ENCODE measurements at places on chromosomes 4 and X. TPM values are rescaled to one million over a fixed set of nuclear protein-coding genes. Genes with fewer than 3 reads are reported as not detected.

The BEX3 gene
- total RNA-seq, result 208 TPM

DNA sequence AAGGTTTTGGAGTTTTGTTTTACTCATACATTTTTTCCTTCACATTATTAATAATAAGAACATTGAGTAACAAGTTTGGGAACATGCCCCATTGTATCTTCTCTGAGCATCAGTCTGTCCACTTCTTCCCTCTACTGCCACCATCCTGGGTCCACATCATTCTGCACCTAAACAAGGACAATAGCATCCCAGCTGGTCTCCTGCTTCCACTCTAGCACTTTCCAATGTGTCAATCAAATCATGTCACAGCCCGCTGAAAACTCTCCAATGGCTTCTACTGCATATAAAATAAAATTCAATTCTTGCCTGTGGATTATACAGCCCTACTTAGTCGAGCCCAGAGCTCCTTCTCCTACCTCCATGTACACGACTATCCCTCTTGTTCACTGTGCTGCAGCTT lies 66.8 kb upstream of the RBPJ start:
- DNase-seq, result no peak

- DNase-seq, result no peak
Observed at GRCh38 chr4:134952305-134952704, 750.7 kb upstream of the PABPC4L start.

GRCh38 chr4:183733181-183733580 lies 74.1 kb downstream of the TRAPPC11 start:
- no peak for DNase-seq

GRCh38 chr4:8378101-8378724 lies 62.3 kb downstream of the ACOX3 start:
- no peak for DNase-seq

The ZNF330 gene
- 25.8 TPM for total RNA-seq

DNA sequence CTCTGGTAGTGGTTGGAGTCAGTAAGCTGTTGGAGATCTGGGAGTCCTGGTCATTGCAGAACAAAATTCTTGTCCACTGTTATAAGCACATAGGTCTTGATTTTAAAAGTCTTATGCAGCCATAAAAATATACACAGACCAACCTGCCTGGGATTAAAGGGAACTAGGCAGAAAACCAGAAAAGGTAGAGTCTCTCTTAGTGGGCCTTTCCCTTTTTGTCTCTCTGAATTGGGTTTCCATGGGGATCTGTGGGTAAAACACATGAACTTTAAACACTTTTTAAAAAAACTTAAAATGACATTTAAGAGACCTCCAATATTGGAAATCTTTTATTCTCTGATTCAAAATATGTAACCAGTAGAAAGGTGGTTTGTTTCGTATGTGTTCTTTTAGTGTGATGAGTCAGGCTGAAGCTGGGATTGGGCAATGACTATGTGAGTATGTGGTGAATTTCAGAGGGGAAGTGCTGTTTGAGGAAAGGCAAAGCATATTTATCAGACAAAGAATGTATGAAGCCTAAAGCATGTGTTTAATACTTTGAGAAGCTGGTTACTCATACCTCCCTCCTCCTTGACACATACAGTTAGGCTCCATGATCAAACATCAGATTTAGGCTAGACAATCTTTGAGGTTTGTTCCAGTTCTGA lies 29.6 kb downstream of the SLC16A2 start:
- DNase-seq, result peak; percentile 88

The EGF gene
- total RNA-seq, result 6.5 TPM

DNA sequence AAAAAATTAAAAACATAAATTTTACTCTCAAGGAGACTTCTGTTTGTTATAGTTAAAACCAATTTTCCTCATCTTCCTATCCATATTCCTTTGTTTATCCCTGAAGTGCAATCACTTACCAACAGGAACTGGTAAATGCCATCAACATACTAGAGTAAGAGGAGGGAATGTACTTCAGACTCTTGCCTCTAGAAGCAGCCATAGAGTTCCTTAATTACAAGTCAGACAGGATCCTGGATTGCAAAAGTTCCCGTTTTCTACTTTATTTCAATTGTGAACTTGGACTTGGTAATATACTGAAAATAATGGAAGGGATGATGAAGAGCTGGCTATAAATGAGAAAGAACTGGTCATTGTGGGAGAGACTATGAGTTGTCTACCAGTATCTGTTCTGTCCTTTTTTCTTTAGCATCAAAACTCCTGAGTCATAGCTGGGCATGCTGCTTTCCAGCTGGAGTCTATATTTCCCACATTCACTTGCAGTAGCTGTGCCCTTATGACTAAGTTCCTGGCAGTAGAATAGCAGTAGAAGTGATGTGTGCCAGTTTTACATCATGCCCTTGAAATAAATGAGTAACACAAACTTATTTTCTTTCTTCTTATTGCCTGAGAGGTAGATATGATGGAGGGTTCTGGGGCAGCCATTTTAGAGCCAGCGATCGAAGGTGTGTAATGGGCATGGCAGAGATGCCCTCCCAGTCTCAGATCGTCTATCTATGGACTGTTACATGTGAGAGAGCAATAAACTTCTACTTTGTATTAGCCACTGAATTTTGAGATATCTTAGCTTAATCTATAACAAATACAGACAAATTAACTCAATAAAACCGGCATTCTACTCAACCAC lies 26.8 kb upstream of the SPARCL1 start:
- DNase-seq, result peak; percentile 22

The PLS3 gene
- total RNA-seq, result 271 TPM

DNA sequence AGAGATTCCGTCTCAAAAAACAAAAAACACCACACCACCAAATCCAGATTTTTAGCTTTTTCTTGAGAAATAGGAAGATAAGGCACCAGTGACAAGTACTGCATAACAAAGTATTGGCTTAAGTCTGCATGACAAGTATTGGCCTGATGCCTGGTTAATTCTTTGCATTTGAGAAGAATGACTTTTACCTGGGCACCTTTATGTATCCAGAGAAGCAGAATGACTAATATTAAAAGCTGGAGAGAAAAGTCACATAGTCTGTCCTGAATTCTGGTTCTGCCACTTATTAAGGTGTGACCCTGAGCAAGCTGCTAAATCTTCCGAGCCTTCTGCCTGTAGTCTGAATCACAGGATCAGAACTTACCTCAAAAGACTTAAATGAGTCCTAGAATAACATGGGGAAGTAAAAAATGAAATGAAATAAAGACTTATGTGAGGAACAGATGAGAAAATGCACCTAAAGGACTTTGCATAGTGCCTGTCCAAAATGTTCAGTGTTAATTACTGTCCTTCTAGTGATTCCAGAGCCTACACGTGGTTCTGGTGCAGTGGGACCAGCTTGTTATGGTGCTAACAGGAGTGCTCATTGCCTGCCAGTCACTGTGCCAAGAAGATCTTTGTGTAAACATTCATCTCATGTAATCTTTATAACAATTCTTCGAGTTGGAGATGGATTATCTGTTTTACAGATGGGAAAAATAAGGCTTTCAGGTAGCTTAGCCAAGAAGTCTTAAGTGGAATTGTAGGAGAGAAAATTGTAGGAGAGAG lies 31.6 kb downstream of the UGDH start:
- DNase-seq, result no peak

- no peak for DNase-seq
Observed at GRCh38 chr4:121765971-121766538, 1.1 kb upstream of the SMIM43 start.

DNA sequence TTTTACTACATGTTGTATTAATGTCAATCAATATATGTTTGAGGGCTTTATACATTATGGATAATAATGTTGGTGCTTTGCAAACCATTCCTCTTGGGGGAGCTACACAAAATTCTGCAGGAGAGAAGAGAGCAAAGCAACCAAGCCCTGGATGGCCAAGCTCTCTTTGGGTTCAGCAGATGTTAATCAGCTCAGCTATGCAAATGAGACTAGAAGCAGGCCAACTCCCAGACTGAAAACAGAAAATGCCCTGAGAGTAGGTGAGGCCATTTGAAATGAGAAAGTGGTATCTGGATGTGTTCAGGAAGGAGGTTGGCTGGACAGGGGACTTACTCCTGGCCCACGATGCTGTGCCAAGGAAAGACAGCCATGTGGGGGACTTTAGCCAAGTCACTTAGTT lies 387.0 kb downstream of the BCOR start:
- DNase-seq, result no peak

The DUSP21 gene
- total RNA-seq, result not detected

DNA sequence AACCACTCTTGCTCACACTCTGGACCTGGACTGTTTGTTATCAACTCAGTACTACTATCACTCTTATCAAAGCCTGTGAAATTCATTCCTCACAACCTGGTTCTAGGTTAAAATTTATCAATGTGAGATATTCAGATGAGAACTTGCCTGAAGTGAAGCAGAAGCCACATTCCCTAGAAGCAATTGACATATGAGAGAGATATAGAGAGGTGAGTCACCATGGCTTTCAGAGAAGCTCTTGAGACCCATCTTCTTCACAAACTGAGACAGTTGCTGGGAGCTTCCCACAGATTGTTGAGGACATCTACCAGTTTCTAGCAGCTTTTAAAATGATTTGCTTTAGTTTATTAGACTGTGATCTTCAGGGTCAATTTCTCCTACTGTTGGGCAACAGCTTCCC lies 316.9 kb upstream of the TET2 start:
- no peak for DNase-seq

- no peak for DNase-seq
Observed at GRCh38 chrX:137052643-137053235, 18.9 kb upstream of the GPR101 start.

The SLC6A8 gene
- 12.2 TPM for total RNA-seq

The NIPAL1 gene
- 1.6 TPM for total RNA-seq

DNA sequence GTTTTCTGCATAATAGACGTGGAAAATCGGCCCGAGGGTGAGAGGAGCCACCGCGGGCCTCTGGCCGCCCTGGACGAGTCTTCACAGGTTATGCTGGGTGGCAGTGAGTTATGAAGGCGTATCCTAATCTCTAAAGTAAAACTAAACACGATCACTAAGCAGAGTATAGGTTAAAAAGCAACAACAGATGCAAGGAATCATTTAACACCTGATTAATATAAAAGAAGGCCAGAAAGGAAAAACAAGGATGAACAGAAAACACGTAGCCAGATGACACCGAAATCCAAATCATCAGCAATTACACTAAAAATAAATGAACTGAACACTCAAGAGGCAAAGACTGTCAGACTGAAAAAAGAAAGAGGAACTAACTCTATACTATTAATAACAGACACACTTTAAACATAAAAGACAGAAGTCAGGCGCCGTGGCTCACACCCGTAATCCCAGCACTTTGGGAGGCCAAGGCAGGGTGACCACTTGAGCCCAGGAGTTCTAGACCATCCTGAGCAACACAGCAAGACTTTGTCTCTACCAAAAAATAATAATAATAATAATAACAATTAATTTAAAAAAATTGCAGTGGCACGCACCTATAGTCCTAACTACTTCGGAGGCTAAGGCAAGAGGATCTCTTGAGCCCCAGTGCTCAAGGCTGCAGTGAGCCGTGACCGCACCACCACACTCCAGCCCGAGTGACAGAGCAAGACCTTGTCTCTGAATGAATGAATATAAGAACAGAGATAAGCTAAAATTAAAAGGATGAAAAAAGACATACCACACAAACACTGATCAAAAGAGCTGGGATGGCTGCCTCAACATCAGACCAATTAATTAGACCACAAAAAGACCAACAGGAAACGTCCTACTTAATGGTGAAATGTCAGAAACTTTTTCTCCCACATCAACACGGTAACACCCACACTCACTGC lies 30.0 kb downstream of the CTBP1 start:
- no peak for DNase-seq

The HSFX2 gene
- not detected for total RNA-seq

The DCX gene
- total RNA-seq, result not detected

- no peak for DNase-seq
Observed at GRCh38 chr4:159489646-159490045, 386.8 kb downstream of the RAPGEF2 start.

- DNase-seq, result peak; percentile 7
Observed at GRCh38 chr4:108301545-108302251, 133.0 kb upstream of the LEF1 start.

- DNase-seq, result no peak
Observed at GRCh38 chr4:75745721-75746199, 21.4 kb downstream of the USO1 start.

GRCh38 chr4:14415146-14415545 lies 587.1 kb upstream of the CPEB2 start:
- DNase-seq, result peak; percentile 19

DNA sequence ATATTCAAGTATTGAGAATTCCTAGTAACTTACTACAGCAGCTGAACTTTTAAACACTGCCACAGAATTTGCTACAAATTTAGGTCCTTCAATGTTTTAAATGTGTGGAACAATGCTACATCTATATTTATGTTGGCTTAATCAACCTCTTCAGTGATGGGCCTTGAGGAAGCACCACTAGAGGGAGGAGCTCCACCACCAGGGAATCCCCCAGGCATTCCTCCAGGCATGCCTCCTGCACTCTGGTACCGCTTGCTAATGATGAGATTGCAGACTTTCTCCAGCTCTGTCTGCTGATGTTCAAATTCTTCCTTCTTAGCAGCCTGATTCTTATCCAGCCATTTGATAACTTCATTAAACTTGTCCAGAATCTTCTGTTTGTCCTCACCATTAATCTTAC lies 190.8 kb downstream of the HTR2C start:
- DNase-seq, result peak; percentile 1

GRCh38 chr4:44632089-44632488 lies 19.3 kb downstream of the YIPF7 start:
- DNase-seq, result no peak

The SMARCAD1 gene
- 56.1 TPM for total RNA-seq

The SSX1 gene
- not detected for total RNA-seq

- peak; percentile 13 for DNase-seq
Observed at GRCh38 chr4:107213410-107213809, 177.3 kb upstream of the DKK2 start.
